ENCODE measurements at places on chromosomes 5 and 9. TPM values are rescaled to one million over a fixed set of nuclear protein-coding genes. Genes with fewer than 3 reads are reported as not detected.

- peaks cover 2% of the 10 kb centered on the region for H3K4me1 ChIP-seq
- H3K27me3 ChIP-seq = no peaks in the 10 kb centered on the region
- no peak overlapping the region for H3K4me3 ChIP-seq
Measured at GRCh38 chr5:95590880-95591279, 29.0 kb upstream of the GPR150 start.

The ANKRD34B gene
- 0.04 TPM for polyA plus RNA-seq

- H3K4me3 ChIP-seq = no peak overlapping the region
- H3K27me3 ChIP-seq = peaks cover 2% of the 10 kb centered on the region
- no peaks in the 10 kb centered on the region for H3K36me3 ChIP-seq
- H3K27ac ChIP-seq = no peak overlapping the region
Measured at GRCh38 chr5:1246711-1247431, 21.7 kb downstream of the SLC6A18 start.

GRCh38 chr5:58108511-58108910 is 351.4 kb downstream of the PLK2 start:
- no peaks in the 10 kb centered on the region for H3K27me3 ChIP-seq
- H3K27ac ChIP-seq = no peak overlapping the region
- H3K4me1 ChIP-seq = no peaks in the 10 kb centered on the region
- H3K4me3 ChIP-seq = no peak overlapping the region
- no peaks in the 10 kb centered on the region for H3K36me3 ChIP-seq

GRCh38 chr9:123561046-123561445 is 205.0 kb downstream of the CRB2 start:
- DNase-seq = no peak
- H3K36me3 ChIP-seq = peaks cover 9% of the 10 kb centered on the region
- H3K4me1 ChIP-seq = no peaks in the 10 kb centered on the region
- H3K4me3 ChIP-seq = no peak overlapping the region
- H3K27me3 ChIP-seq = no peaks in the 10 kb centered on the region
